ENCODE measurements at places on chromosomes 2 and 18.

- no peak overlapping the region for H3K27ac ChIP-seq
- H3K4me1 ChIP-seq: peaks cover 10% of the 10 kb centered on the region
- peak; percentile 10 for DNase-seq
- no peaks in the 10 kb centered on the region for H3K36me3 ChIP-seq
- H3K4me3 ChIP-seq: no peak overlapping the region
These were observed 52.5 kb downstream of the FECH start for GRCh38 chr18:57533868-57534510.

GRCh38 chr2:189147361-189147760 is 32.2 kb downstream of the COL5A2 start:
- no peaks in the 10 kb centered on the region for H3K4me1 ChIP-seq
- no peak for DNase-seq
- no peaks in the 10 kb centered on the region for H3K36me3 ChIP-seq
- H3K27me3 ChIP-seq: no peaks in the 10 kb centered on the region

DNA sequence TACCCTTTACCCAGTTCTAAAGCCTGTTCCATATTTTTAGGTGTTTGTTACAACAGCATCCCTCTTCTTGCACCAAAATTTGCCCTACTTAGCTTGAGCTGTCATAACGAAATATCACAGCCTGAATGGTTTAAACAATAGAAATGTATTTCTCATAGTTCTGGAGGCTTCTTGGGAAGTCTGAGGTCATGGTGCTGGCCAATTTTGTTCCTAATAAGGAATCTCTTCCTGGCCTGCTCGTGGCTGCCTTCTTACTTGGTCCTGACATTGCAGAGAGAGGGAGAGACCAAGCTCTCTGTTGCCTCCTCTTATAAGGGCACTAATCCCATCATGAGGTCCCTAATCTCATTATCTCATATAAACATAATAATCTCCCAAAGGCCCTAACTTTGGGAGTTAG is 267.8 kb downstream of the PID1 start:
- no peak for DNase-seq

DNA sequence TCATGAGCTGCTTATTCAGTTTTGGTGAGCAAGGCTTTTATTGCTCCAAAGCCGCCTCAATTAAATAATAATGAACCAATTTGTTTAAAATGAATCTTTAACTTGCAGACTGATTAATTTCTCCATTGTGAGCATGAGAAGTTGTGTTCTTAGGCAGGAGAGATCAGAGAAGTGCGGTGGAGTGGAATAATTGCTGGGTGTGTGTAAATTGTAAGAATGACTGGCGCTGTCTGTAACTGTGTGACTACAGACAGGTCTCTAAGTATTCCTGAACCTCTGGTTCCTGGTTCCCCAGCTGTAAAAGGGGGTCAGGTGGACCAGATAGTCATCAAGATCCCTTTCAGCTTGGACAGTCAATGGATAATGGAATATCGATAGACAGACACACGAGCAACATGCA is 98.0 kb upstream of the EFEMP1 start:
- no peaks in the 10 kb centered on the region for H3K27me3 ChIP-seq
- H3K36me3 ChIP-seq: no peaks in the 10 kb centered on the region
- no peak overlapping the region for H3K27ac ChIP-seq
- DNase-seq: no peak

DNA sequence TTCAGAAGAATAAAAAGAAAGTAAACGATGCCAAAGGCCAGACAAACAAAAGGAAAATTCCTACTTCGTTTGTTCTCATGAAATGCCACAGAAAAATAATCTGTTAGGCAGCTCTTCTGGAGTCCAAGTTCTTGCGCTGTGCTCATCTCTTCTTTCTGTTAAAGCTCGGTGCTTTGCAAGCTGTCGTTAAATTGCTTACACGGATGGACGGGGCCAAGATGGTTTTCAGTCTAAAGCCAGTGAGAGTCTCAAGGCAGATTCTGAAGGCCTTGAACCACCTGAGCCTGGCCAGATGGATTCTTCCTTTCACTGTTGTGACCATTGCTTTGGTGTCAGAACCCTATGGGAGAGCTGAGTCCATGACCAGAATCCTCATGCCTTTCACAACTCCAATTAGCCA is 97.6 kb upstream of the RMDN2 start:
- DNase-seq: no peak
- H3K27me3 ChIP-seq: no peaks in the 10 kb centered on the region
- peaks cover 5% of the 10 kb centered on the region for H3K4me1 ChIP-seq
- no peaks in the 10 kb centered on the region for H3K36me3 ChIP-seq
- no peak overlapping the region for H3K27ac ChIP-seq
